ENCODE measurements at places on chromosomes 6 and 20. TPM values are rescaled to one million over a fixed set of nuclear protein-coding genes. Genes with fewer than 3 reads are reported as not detected.
A peak's percentile ranks its signal among the peaks of the same experiment; 100 is the strongest.

BPI gene
- not detected for total RNA-seq

SPEF1 gene
- total RNA-seq: 0.66 TPM

PTCHD4 gene
- total RNA-seq: 0.26 TPM

OR5V1 gene
- not detected for total RNA-seq

COL11A2 gene
- 0.78 TPM for total RNA-seq

DNA sequence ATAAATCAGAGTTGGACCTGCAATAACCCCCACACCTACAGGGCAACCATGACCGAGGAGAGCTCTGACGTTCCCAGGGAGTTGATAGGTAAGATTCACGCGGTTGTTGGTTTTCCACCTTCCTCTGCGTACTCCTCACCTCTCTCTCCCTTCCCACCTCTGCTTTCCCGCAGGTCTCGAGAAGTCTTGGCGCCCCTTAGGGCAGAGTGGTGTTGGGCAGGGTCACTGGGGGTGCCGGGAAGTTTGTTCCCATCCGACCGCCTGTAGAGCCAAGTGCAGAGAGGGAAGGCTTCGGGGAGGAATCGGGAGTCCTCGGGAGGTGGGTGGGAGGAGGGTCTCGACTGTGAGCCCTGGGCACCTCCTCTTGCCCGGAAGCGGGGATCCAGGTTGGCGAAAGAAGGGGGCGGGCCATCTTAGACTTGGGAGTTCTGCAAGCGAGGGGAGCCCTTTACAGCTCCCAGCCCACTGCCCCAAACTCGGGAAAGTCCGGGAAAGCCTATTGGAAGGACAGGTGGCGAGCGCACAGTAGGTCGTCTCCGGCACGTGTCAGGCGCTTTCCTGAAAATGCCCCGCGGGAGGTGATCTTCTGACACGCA, 672 bp downstream of the CARMIL1 start:
- H3K4me3 ChIP-seq: peak overlapping the region; percentile 68
- H3K4me1 ChIP-seq: peaks cover 26% of the 10 kb centered on the region
- no peaks in the 10 kb centered on the region for H3K27me3 ChIP-seq
- no peaks in the 10 kb centered on the region for H3K36me3 ChIP-seq

GRCh38 chr6:45801471-45802289, 214.0 kb downstream of the CLIC5 start:
- H3K4me1 ChIP-seq: no peaks in the 10 kb centered on the region
- no peaks in the 10 kb centered on the region for H3K36me3 ChIP-seq
- no peak overlapping the region for H3K4me3 ChIP-seq
- no peaks in the 10 kb centered on the region for H3K27me3 ChIP-seq

DNA sequence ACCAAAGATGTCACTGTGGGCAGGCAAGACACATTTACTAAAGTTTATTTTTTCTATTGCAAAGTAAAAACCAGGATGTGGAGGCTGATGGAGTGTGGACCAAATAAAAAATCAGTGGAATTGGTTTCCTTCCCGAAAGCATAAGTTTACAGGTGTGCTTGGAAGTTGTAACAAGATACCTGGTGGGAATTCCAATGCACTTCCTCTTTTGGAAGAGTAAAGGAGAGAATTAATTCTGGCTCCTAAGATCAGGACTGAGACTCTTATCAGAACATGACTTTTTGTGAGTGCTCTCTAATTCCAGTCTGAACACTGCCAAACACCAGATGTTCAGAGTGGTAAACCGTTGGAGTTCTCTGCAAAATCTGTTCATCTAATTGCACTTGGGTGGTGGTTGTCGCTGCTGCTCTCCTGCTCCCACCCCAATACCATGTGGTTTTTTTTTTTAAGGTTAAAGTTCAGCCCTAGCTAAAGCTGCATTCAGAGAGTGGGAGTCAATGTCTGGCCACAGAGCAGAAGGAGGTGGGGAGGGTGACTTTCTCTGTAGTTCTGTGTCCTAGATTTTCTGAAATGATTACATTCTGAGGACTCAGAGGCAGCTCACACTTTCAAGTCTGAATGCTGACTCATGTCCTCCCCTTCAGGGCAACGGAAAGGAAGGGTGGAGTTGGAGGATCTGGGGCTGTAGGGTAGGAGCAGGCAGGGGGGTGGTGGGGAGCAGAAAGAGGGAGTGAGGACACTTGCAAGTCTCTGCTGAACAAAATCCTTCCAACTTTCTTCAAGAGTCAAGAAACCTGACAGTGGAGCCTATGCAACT, 275.8 kb upstream of the PRDM1 start:
- no peak overlapping the region for H3K4me3 ChIP-seq
- DNase-seq: peak; percentile 49
- H3K27me3 ChIP-seq: no peaks in the 10 kb centered on the region
- H3K36me3 ChIP-seq: no peaks in the 10 kb centered on the region
- H3K27ac ChIP-seq: no peak overlapping the region

DNA sequence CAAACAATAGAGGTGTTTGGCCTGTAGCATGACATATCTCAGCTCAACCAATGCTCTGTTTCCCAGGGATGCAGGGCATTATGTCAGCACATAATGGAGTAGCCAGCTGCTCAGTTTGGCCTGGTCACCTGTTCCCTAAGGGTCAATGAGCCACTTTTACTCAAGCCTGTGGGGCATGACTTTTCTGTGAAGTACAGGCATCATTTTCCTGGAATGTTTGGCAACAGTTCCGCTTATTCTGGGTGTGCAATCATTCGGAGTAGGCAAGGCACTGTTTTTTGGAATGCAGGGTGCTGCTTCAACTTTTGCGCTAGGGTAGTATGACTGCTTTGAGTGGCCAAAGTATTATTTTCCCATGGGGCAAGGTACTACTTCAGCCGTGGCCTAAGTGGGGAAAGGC, 665.4 kb downstream of the EPHA7 start:
- no peak overlapping the region for H3K27ac ChIP-seq
- H3K4me1 ChIP-seq: no peaks in the 10 kb centered on the region
- H3K36me3 ChIP-seq: no peaks in the 10 kb centered on the region
- DNase-seq: no peak

DNA sequence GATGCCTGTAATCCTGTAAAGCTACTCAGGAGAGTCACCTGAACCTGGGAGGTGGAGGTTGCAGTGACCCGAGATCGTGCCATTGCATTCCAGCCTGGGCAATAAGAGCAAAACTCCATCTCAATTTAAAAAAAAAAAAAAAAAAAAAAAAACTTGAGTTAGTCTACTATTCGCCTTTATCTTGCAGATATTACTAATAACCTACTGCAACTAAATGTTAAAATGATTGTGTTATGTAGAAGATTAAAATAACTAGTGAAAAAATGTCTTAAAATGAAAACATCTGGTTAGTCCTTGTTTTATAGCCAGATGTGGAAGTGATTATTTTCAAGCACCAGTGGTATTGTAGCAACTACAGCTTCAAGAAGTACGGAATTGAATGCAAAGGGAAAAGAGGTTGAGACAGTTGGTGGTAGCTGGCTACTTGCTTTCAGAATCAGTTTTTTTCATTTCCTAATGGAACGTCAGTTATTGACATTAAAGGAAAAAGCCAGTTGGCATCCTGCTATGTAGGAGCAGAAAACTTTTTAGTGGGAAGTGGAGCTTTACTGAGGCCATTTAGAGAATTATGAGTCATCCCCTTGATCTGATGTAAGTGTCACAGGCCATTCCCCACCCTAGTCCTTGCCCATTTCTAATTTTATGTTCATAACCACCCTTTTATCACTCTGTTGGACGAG, 43.8 kb upstream of the DYNLRB1 start:
- H3K27me3 ChIP-seq: no peaks in the 10 kb centered on the region
- peaks cover 5% of the 10 kb centered on the region for H3K36me3 ChIP-seq
- peaks cover 5% of the 10 kb centered on the region for H3K4me1 ChIP-seq
- DNase-seq: no peak
- no peak overlapping the region for H3K4me3 ChIP-seq
